NCI-H2081 treated with DMSO at 0.1 percent for 48 hours (cell line): ENCODE measurements at places on chromosomes 3 and 15.

DNA sequence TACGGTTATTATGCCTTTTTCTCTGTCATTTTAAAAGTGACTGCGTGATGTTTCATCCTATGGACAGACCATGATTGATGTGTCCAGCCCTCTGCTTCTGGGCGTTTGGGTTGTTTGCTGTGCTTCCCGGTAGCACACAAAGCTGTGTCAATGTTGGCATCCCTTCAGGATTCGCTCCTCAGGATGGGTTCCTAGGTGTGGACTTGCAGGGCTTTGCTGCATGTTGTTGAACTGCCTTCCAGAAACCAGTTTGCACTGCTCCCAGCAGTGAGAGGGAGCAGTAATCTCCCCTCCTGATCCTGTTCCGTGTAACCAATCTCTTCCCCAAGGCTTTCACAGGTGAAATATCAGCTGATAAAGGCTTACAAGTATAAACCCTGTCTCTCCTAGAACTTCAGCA is 787 bp downstream of the TRPM1 start:
- DNase-seq: peak; percentile 72

GRCh38 chr15:71232411-71232810 is 117.1 kb downstream of the THSD4 start:
- no peak for DNase-seq

GRCh38 chr3:129606636-129607390 is at the start of gene PLXND1:
PLXND1 (minus strand) TSS chr3:129606676; CDS start chr3:129606639, 37 bp downstream.
- no peak for DNase-seq

DNA sequence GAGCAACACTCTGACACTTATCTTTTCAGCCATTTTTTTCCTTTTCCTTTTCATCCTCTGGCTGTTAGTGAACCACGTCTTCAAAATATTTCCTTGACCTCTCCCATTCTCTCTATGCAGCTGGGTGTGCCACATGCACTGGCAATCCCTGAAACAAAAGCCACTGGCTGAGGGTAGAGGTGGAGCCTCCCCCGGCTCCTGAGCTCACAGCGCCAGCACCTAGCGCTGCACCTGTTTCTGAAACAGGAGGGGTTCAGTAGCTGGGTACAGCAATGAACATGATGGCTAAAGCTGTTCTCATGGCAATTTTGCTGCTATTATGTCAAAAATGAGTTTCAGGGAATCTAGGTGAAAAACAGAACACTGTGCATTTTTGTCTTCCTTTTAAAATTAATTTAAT is 314.7 kb upstream of the ATP10A start:
- no peak for DNase-seq

- no peak for DNase-seq
Observed at GRCh38 chr15:62961134-62961533, 81.4 kb upstream of the TPM1 start.

- DNase-seq: no peak
Observed at GRCh38 chr3:140521751-140522445, 156.0 kb upstream of the TRIM42 start.

- DNase-seq: no peak
Observed at GRCh38 chr3:170714562-170715535, 129.0 kb upstream of the SLC7A14 start.

DNA sequence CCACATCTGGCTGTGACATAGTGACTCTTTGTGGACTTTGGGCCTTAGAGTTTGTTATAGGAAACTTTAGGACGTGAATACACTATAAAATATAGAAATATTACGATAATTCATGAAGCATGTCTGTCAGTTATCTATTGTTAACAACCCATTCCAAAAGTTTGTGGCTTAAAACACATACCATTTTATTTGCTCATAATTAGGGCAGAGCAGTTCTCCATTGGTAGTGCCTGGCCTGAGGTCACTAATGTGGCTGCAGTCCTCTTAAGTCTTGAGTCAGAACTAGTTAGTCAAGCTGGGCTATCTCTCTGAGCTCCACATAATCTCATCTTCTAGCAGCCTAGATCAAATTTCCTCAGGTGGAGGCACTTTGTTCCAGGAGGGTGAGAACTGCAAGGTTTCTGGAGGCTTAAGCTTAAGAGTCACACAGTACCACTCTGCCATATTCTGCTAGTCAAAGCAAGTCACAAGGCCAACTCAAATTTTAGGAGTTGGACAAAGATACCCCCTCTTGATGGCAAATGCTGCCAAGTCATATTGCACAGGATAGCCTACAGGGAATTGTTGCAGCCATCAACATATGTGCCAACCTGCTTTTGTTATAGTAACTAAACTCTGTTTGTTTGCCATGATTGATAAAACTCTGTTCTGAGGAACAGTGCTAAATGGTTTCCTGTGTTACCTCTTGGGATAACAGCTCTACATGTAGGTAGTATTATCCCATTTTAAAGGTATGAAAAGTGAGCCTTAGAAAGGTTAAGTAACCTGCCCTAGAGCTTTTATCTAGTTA is 8.7 kb downstream of the ATXN7 start:
- DNase-seq: no peak

- DNase-seq: no peak
Observed at GRCh38 chr15:57606816-57607215, 15.1 kb downstream of the MYZAP start.

DNA sequence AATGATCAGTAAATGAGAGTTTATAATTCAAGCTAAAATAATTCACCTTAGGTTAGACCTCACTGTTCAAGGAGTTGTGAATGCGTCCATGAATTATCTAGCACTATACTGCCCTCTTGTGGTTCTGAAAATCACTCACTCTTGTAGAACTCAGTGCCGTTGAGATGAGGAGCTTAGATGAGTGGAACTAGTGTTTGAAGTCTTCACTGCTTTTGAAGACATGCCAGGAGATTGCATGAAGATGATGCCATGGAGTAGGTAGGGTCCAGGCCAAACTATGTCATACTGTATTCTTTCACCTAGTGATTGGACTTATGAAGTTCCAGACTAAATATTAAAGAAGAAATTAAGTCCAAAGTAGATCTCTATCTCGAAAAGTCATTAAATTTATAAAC is 28.8 kb downstream of the LYSMD4 start:
- DNase-seq: peak; percentile 64

- DNase-seq: no peak
Observed at GRCh38 chr15:101496198-101496986, 6.9 kb upstream of the PCSK6 start.

DNA sequence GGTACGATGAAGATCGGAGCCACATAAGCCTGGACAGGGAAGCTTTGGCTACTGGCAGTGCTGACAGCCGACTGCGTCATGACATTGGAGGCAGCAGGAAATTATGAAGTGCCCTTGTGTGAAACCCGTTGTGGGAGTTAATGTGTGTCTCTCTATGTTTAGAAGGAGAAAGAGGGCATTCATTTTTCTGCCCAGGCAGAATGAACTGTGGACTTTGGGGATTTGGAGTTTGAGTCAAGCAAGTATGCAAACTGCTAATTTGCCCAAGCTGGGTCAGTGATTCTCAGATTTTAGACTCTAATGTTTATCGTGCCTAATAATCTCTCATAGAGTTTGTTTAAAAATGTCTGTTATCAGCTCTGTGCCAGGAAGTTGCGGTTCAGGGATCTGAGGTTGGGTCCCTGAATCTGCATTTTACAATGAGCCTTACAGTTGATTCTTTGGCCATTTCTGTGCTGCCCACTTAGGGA is 5.6 kb downstream of the CTXND1 start:
- no peak for DNase-seq

DNA sequence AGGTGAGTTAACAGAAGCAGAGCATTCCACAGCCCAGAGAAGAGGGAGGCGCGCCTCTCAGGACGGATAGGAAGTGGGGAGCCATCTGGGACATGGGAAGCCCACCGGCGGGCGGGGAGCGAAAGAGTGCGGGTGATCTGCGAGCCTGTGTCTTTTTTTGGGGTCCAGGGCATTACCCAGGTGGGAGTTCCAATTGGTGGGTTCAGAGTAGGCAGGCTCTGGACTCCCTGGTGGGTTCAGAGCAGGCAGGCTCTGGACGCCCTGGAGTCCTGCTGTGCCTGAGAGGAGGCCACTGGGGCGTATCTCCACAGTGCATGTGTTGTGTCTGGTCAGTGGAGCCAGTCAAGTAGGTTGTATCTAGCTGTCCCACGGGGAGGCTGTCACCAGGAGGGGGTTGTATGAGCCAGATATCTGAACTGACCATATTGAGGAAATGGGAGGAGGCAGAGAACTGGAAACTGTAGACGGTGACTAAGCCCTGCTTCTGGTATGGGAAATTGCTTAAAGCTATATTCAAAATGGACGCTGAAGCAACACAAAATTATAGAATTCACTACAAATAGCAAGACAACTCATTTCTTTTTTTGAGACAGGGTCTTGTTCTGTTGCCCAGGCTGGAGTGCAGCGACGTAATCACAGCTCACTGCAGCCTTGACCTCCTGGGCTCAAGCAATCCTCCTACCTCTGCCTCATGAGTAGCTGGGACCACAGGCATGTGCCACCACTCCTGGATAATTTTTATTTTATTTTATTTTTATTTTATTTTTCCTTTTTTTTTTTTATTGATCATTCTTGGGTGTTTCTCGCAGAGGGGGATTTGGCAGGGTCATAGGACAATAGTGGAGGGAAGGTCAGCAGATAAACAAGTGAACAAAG is 34.5 kb upstream of the CHST2 start:
- DNase-seq: no peak

DNA sequence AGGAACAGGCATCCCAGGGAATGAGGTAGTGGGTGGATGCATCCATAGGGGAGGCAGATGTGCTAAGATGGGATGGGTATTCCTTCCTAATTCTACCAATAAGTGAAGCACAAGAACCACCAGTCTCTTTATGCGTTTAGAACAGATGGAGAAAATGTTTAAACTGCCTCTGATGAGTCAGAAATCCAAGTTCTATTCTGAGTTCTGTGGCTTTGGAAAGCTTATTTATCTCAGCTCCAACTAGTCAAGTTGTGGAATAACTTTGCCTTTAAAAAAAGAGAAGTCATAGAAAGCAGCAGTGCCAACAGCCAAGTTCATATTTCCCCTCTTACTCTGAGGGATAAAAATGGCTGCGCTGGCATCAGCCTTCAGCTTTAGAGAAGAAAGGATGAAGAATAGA is 761.7 kb downstream of the IGSF11 start:
- no peak for DNase-seq

- no peak for DNase-seq
Observed at GRCh38 chr3:110296885-110297284, 774.7 kb upstream of the NECTIN3 start.

DNA sequence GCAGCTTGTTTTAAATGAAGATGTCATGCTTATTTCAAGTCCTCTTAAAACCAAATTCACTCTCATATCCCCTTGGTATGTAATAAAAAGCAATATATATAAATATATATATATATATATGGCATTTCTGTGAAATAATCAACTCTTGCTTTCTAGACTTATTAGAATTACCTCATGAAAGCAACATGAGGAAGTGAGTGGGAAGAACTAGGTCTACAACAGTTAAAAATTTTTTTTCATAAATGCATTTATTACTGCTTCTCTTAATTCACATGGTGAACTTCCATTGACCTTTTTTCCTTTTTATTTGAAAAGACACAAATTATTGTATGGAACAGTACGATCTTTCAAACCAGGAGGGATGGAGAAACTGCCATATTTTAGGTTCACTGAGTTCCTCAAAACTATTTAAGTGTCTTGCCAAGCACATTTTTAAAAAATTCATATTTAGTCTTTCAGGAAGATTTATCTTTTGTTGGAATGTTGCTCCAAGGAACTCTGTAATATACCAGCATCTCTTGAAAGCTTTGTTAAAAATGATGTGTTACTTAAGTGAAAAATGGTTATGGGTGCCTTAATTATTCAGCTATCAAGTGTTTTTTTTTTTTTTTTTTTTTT is 185.2 kb downstream of the GHSR start:
- no peak for DNase-seq

DNA sequence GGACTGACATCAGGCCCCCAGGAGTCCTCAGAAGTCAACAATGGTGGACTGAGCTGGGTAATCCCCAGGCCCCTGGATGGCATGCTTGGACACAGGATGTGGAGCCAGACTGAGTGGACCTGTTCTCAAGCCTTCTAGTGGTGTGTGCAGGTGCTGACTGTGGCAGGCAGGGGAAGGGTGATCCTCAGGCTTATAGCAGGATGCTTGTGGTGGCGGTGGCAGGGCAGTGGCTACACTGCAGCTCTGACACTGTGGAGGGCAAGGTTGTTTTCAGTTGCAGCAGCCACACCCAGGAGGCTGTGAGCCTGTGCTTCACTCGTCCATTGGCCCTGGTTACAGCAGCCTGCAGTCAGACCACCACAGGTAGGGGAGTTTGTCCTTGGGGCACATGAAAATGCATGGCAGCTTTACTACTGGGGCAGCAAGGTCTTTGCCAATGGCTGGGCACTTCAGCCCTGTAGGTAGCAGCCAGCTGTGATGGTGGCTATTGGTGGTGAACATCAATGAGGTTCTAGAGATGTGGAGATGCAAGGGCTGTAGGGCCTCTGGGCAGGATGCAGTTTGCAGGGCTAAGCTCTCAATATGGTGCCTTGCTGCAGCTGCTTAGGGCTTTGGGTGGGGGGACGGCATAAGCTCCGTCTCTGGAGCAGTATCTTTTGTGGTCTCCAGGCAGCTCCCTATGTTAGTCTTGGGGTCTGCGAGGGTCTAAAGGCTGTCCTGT is 17.5 kb upstream of the MYO5A start:
- DNase-seq: no peak

- DNase-seq: no peak
Observed at GRCh38 chr15:83844742-83845141, 190.8 kb downstream of the ADAMTSL3 start.

GRCh38 chr3:11913316-11913715 is 66.6 kb upstream of the TAMM41 start:
- no peak for DNase-seq

GRCh38 chr3:127707851-127708411 is 35.2 kb downstream of the ABTB1 start:
- DNase-seq: no peak

DNA sequence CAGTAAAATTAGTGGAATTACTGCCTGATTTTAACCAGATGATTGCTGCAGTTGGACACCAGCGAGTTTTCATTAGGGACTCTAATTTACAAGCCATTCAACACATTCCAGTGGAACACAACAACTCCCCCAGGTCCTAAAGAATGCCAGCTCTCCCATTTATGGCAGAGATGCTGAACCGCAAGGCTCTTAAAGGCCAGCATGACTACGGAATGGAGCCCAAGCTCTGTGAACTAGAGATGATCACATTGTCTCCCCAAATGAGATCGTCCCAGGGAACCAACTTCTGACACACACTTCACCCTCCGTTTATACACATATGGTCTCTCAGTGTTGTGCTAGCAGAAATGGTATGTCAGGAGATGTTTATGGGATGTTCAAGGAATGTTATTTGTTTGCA is 446.2 kb upstream of the NR2F2 start:
- no peak for DNase-seq

GRCh38 chr3:42192334-42193200 is 73.4 kb downstream of the CCK start:
- no peak for DNase-seq

- DNase-seq: no peak
Observed at GRCh38 chr15:39415634-39416033, 165.2 kb upstream of the THBS1 start.

GRCh38 chr3:125156456-125156855 is 56.1 kb downstream of the SLC12A8 start:
- DNase-seq: no peak

GRCh38 chr3:11818033-11818432 is 28.7 kb downstream of the TAMM41 start:
- DNase-seq: no peak

GRCh38 chr3:191975936-191976335 is 515.0 kb downstream of the PYDC2 start:
- DNase-seq: no peak
